ENCODE measurements at places on chromosomes 1 and 21.

DNA sequence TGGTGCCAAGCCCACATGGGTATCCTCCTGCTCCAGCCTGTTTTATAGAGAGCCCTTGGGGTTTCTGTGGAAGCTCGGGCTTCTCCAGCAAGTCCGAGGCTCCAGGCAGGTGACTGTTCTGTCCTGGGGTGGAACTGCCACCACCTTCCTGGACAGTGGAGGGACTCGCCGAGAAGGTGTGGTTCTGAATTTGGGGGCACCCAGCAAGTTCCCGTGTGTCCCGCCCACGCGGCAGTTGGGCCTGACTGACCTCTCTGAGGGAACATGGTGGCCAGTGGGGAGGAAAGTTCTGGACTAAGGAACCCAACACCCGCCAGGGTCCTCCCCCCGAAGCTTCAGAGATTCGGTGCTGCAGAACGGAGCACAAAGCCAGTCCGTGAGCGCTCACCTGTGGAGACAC lies 158.1 kb upstream of the C1orf174 start:
- no peak for DNase-seq

GRCh38 chr1:244151537-244151936 lies 100.5 kb downstream of the ZBTB18 start:
- no peak for DNase-seq

DNA sequence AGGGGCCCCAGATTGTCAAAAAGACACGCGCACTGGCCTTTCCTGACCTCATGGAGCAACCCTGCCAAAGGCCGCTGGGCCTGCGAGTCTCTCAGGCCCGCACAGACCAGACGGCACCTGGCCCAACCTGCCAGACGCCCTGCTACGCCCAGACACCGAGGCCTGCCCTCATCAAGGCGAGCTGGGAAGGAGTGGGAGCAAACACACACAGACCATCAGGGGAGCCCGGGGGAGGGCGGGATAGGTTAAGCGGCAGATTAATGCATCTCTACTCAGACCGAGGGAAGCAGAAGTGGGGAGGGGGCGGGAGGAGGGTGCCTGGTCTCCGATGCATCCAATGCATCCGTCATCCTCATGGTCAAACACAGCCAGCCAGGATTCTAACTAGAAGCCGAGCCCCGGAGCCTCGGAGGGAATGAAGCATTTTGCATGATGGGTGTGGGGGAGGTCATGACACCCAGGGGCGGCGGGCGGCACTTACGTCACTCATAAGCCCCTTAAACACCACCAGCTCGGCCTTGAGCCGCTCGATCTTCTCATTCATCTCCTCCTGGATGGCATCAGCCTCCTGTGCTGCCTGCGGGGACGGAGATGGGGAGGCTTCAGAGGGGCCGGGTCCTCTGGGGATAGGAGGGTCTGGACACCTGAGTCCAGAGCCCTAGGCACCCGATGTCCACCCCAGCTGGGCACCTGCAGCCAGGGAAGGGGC lies 17.0 kb upstream of the ALDH4A1 start:
- no peak for DNase-seq

GRCh38 chr1:103108376-103109150 lies at the start of gene COL11A1:
Gene COL11A1 (minus strand): TSS chr1:103108522. CDS start chr1:103108178, 344 bp downstream.
- no peak for DNase-seq

DNA sequence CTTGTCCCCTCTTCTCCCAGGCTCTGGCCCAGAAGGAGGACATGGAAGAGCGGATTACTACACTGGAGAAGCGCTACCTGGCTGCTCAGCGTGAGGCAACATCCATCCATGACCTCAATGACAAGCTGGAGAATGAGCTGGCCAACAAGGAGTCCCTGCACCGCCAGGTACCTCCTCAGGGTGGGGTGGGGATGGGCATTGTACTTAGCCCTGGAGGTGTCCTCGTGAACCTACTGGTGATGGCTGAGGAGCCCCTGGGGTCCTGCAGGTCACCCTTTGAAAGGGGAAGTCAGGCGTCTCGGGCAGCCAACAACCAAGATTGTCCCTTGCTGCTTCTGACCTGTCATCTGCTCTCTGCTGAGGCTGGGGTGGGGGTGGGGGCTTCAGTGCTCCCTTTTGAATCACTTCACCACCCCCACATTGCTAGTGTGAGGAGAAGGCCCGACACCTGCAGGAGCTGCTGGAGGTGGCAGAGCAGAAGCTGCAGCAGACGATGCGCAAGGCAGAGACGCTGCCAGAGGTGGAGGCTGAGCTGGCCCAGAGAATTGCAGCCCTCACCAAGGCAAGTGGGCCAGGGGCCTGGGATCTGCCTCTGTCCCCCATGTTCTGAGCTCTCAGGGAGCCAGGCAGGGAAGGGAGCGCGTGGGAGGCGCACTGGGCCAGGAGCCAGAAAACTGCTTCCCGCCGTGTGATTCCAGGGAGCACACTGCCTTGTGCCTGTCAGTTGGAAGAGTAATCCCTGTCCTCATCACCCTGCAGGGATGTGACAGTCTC lies 19.7 kb downstream of the PPFIA4 start:
- no peak for DNase-seq

All from activated CD4-positive, alpha-beta T cell treated with anti-CD3 and anti-CD28 coated beads for 24 hours (primary cell).